ENCODE measurements at places on chromosomes 7 and 10. TPM values are rescaled to one million over a fixed set of nuclear protein-coding genes. Genes with fewer than 3 reads are reported as not detected.

DNA sequence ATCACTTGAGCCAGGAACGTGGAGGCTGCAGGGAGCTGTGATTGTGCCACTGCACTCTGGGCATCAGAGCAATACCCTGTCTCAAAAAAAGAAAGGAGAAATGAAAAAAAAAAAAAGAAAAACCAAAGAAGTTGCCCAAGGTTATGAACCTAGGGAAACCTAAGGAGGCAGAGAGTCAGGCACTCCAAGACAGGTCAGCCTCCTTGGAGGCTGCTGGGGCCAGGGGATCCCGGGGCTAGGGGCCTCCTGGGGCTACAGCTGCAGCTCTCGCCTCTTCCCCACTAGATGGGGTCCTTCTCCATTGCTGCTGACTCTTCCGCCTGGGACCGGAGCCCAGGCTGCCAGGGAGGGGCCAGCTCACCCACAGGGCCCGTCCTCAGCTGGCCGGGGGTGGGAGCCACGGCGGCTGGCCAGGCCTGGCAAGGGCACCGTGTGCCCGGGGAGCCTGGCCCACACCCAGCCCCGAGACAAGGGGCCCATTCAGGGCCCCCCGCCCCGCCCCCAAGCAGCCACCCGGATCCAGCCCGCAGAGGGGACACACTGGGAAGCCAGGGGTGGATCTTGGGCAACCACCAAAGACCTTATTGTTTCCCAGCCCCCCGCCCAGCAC, 1.7 kb upstream of the SPACDR start:
- DNase-seq, result peak; percentile 84

- DNase-seq, result no peak
These were observed 50.3 kb upstream of the PIP4K2A start for GRCh38 chr10:22764639-22765038.

GRCh38 chr7:2660359-2661095, 27.5 kb upstream of the AMZ1 start:
- DNase-seq, result no peak

DNA sequence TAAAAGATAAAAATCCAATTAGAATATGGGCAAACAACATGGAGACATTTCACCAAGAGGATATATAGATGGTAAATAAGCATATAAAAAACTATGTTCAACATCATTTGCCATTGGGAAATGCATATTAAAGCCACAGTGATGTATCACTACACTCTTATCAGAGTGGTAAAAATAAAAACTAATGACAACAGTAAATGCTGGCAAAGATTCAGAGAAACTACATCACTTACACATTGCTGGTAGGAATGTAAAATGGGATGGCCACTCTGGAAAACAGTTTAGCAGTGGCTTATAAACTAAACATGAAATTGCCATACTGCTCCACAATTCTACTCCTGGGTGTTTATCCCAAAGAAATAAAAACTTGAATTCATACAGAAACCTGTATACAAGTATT, 59.2 kb downstream of the CROT start:
- no peak for DNase-seq

- DNase-seq, result no peak
These were observed 13.8 kb downstream of the DAGLB start for GRCh38 chr7:6433784-6434615.

- DNase-seq, result no peak
These were observed 115.7 kb downstream of the OAT start for GRCh38 chr10:124302951-124303505.

DNA sequence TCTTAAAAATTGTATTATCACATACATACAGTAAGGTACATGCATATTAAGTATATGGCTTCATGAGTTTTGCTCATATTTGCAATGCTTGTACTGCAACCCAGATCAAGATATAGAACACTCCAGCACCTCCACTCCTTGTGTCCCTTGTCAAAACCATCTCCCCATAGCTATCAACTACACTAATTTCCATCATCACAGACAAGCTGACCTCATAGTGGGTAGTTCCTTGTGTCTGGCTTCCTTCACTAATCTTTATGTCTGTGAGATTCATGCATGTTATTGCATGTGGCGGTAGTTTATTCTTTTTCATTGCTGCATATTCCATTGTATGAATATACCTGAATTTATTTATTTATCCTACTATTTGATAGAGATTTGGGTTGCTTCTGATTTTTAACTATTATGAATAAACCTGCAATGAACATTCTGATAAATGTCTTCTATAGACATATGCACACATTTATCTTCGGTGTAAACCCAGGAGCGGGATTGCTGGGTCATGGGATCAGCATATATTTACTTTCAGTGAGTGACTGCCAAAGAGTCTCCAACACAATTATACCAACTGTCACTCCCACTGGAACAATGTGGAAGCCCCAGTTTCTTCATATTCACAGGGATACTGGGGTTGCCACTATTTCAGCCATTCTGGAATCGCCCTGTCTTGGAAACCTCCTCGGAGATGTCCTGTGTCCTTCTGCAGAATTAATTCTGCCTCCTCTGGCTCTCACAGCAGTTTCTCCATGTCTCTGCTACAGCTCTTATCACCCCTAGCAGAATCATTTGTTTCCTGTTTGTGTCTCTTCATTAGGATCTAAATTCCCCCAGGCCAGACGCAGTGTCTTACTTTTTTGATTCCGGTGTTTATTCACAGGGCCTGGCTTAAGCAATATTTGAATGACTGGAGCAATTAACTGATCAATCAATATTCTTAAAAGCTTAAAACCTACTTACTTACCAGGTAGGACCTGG, 14.7 kb upstream of the ADAM12 start:
- no peak for DNase-seq

- peak; percentile 65 for DNase-seq
These were observed 1.1 kb downstream of the SNX13 start for GRCh38 chr7:17939211-17939605.

GRCh38 chr10:112330162-112330561, 43.8 kb upstream of the ACSL5 start:
- DNase-seq, result no peak

- DNase-seq, result no peak
These were observed 419.5 kb upstream of the SORCS1 start for GRCh38 chr10:107583974-107584373.

DNA sequence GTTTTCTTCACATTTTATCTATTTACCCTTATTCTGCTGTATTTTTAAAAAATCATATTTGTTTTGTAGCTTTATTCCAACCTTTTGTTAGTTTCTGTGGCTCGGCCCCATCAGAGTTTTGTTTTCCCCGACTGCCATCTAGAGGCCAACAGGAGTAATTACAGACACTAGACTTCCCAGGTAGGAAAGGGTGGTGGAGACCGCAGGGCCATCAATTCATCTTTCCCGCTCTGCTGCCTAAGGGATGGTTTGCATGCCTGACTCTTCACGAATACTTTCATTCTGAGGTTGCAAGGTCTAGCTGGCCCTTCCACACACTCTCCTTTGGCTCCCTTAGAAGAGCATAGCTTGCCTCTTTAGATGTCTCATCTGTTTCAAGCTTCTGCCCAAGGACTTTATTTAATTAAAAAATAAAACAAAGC, 38.3 kb downstream of the LYZL2 start:
- DNase-seq, result peak; percentile 37

DNA sequence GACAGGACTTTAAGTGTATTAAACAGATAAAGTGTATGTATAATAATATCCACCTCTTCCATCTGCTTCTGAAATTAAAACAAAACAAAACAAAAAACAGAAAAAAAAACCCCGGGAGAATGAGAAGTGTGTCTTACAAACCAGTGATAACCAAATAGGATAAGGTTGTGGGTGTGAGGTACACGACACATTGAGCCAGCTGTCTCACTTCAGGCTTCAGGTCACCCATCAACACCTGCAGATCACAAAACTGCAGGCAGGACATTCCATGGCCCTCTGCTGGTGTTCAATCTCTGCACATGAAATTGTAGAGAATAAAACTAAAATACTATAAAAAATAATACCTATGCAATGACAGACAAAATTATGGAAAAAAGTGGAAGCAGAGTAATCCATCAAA, 339.9 kb downstream of the SFMBT2 start:
- no peak for DNase-seq

GRCh38 chr10:88317099-88317498, 266.0 kb downstream of the RNLS start:
- no peak for DNase-seq

DNA sequence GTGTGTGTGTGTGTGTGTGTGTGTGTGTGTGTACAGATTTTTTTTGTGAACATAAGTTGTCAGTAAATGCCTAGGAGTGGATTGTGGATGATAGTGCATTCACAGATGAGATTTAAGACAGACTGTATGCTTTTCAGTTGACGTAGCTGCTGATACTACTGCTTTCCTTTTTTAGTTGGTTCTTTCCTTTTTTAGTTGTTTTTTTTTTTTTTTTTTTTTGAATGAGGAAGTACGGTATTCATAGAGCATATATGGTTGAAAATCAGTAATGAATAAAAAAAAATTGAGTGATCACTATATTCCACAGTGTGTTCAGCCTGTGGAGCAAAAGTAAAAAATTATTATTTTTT, 80.5 kb downstream of the RBM33 start:
- DNase-seq, result no peak

GRCh38 chr7:42596737-42597136, 315.1 kb downstream of the C7orf25 start:
- DNase-seq, result no peak

DNA sequence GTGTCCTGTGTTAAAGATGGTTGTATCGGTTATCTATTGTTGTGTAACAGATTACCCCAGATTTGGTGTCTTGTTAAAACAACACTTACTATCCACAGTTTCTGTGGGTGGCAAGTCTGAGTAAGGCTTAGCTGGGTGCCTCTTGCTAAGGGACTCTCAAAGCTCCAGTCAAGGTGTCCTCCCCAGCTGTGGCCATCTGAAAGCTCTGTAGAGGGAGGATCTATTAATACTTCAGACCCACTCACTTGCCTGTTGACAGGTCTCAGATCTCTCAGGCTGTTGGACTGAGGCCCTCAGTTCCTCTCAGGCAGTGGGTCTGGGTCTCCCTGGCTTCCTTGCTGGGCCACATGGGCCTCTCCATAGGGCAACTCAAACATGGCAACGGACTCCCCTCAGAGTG, 19.6 kb downstream of the ARID5B start:
- DNase-seq, result no peak

DNA sequence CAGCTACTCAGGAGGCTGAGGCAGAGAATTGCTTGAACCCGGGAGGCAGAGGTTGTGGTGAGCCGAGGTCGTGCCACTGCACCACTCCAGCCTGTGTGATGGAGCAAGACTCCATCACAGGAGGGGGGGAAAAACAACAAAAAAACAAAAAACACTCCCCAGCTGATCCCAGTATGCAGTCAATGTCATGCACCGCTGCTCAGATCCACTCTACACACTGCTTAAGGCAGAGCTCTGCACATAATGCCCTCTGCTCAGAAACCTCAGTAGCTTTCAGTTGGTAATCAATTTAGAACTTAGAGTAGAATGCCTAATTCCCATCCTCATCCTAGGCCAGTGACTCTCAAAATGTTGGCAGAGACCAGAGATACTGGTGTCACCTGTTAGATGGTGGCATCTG, 43.9 kb downstream of the PDSS1 start:
- DNase-seq, result no peak

The TYW1B gene
- 1.5 TPM for total RNA-seq

The OLAH gene
- 2.6 TPM for total RNA-seq

The ERVW-1 gene
- not detected for total RNA-seq

The CALHM3 gene
- not detected for total RNA-seq

The ZNF92 gene
- total RNA-seq, result 13.0 TPM

The TAS2R41 gene
- total RNA-seq, result not detected

The LIPJ gene
- total RNA-seq, result not detected
